ENCODE measurements at places on chromosomes 12 and 14. TPM values are rescaled to one million over a fixed set of nuclear protein-coding genes. Genes with fewer than 3 reads are reported as not detected.

Gene PAH
- total RNA-seq = not detected

Gene TMTC2
- 3.3 TPM for total RNA-seq

Gene MMP17
- 11.0 TPM for total RNA-seq

Gene EXOC3L4
- total RNA-seq = not detected

Gene CLEC4C
- total RNA-seq = not detected

Gene CD163L1
- under 0.01 TPM for total RNA-seq

Gene RHOJ
- total RNA-seq = 1.1 TPM

Gene NXPH4
- 0.73 TPM for total RNA-seq

Gene ZNF26
- total RNA-seq = 22.8 TPM

Gene ALDH2
- total RNA-seq = 13.6 TPM

Gene NKX2-1
- not detected for total RNA-seq

Gene LAG3
- not detected for total RNA-seq

Gene KLRK1
- not detected for total RNA-seq

Gene ITGB7
- total RNA-seq = 1.1 TPM

Gene ETFBKMT
- total RNA-seq = 3.1 TPM

Gene AKAP6
- 25.0 TPM for total RNA-seq

Gene PLEKHA5
- 42.0 TPM for total RNA-seq

Gene SYNDIG1L
- not detected for total RNA-seq

Gene LRRIQ1
- total RNA-seq = 0.59 TPM

Gene HCAR1
- 2.2 TPM for total RNA-seq

Gene INSM2
- not detected for total RNA-seq

Gene SLC25A21
- 1.1 TPM for total RNA-seq

Gene C12orf56
- 11.9 TPM for total RNA-seq

Gene DHRS4L2
- total RNA-seq = 11.0 TPM

Gene KCNC2
- not detected for total RNA-seq

Gene PCED1B
- total RNA-seq = 0.39 TPM

Gene MMP19
- 9.2 TPM for total RNA-seq

Gene EIF2S3B
- total RNA-seq = 6.2 TPM

Gene DNAI7
- total RNA-seq = not detected

Gene PLCZ1
- not detected for total RNA-seq

Gene SLC7A7
- total RNA-seq = 1.2 TPM

Gene ZC2HC1C
- 0.98 TPM for total RNA-seq

Gene CLEC1A
- total RNA-seq = not detected

Gene NDRG2
- total RNA-seq = 1.1 TPM

Gene GUCY2C
- total RNA-seq = not detected

Gene TRPV4
- 0.59 TPM for total RNA-seq

All from subcutaneous preadipocyte (primary cell).